ENCODE measurements at places on chromosomes 16 and 17.
A peak's percentile ranks its signal among the peaks of the same experiment; 100 is the strongest.

- H3K4me3 ChIP-seq = no peak overlapping the region
- H3K4me1 ChIP-seq = no peaks in the 10 kb centered on the region
- no peak overlapping the region for H3K27ac ChIP-seq
- H3K27me3 ChIP-seq = no peaks in the 10 kb centered on the region
- no peaks in the 10 kb centered on the region for H3K36me3 ChIP-seq
Measured at GRCh38 chr16:9212621-9213020, 121.2 kb downstream of the HAPSTR1 start.

DNA sequence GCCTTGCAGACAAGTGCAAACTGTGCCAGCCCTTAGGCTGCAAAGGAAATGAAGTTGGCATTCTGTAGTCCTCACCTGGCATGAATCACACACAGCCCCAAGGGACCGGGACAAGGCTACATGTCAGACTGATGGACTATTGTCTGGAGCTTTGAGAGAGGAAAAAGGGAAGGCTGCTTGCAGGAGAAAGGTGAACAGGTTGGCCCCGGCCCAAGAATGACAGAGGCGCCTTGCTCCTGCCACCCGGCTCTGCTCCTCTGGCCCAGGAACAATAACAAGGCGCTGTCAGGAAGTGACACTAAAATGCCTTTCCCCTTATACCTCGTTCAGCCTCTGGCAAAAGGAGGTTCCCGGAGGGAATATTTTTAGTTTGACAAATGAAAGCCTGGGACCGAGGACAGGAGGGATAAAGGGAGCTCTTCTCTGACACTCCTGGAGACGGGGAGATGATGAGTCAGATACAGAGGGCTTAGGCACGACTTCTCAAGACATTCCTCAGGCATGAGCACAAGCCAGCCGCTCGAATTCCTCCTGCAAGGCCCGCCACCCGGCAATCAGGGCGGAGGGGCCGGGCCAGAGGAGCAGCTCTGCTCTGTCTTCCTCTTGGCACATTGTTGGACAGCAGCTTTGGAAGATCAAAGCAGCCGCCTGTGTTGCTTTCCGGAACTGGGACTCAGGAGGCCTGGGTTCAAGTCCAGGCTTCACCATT lies 105.8 kb downstream of the NOG start:
- no peak for DNase-seq
- H3K27me3 ChIP-seq = no peaks in the 10 kb centered on the region
- no peak overlapping the region for H3K27ac ChIP-seq
- H3K36me3 ChIP-seq = no peaks in the 10 kb centered on the region

- peaks cover 48% of the 10 kb centered on the region for H3K4me1 ChIP-seq
- no peaks in the 10 kb centered on the region for H3K27me3 ChIP-seq
Measured at GRCh38 chr17:77106874-77107358, 33.9 kb upstream of the SEC14L1 start.

GRCh38 chr16:22050963-22051362 lies 41.4 kb upstream of the VWA3A start:
- no peaks in the 10 kb centered on the region for H3K4me1 ChIP-seq
- no peaks in the 10 kb centered on the region for H3K36me3 ChIP-seq
- no peaks in the 10 kb centered on the region for H3K27me3 ChIP-seq
- DNase-seq = no peak
- no peak overlapping the region for H3K27ac ChIP-seq

DNA sequence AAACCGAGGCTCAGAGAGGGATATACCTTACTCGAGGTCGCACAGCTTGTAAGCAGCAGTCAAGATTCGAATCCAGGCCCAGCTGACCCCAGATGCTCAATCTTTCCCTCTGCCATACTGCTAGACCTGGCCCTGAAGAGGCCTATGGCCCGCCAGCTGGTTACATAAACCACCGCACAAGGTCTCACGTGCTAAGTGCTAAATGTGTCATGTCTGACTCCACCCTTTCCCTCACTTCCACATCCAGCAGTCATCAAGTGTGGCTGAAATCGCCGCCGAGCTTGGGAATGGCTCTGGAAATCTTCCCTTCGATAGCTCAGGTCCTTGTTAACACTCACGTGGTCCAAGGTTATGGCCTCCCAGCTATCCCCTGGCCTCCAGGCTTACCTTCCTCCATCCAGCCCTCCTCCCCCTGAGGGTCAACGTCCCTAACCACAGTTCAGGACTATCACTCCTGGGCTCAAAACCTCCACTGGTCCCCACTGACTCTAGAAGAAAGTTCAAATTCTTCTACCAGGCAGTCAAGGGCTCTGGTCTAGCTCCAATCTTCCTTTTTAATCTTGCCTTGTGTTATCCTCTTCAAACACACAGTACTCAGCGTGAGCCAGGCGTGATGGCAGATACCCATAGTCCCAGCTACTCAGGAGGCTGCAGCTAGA lies 3.5 kb downstream of the ZBTB4 start:
- no peaks in the 10 kb centered on the region for H3K27me3 ChIP-seq
- H3K27ac ChIP-seq = peak overlapping the region; percentile 4
- peaks cover 26% of the 10 kb centered on the region for H3K4me1 ChIP-seq

- H3K4me3 ChIP-seq = no peak overlapping the region
- no peaks in the 10 kb centered on the region for H3K36me3 ChIP-seq
- H3K27ac ChIP-seq = no peak overlapping the region
Measured at GRCh38 chr16:83888672-83889044, 10.3 kb upstream of the MLYCD start.

- H3K27ac ChIP-seq = no peak overlapping the region
- no peak overlapping the region for H3K4me3 ChIP-seq
Measured at GRCh38 chr17:64750891-64751677, 89.0 kb upstream of the SMURF2 start.

DNA sequence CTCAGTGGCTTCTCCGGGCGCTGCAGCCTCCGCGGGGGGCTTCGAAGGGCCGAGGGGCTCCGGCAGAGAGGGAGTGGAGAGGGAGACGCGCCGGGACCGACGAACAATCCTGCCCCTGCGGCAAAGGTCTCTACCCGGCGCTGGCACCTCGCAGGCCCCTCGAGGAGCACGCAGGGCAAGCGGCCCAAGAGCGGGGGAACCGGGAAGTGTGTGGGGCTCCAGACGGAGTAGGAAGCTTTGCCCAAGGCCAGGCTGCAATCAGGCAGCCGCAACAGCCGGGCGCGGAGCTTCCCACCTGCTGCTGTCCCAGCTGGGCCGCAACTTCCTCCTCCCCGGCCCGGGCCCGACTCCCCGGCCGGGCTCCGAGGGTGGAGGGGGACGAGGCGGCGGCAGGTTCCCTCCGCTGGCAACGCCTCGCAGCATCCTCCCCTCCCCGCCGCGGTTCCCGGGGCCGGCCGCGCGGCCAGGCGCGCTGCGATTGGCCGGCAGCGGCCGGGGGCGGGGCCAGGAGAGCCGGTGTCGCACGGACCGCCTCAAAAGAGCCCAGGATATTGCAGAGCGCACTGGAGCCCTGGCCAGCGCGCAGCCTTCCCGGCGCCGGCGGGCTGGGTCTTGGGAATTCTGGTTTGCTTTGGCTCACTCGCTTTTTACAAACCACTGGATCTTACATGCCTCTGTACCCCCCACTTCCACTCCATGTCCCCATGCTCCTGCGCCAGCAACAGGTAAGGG lies at the start of gene KCNJ2:
TSS of gene KCNJ2 (plus strand) at position 556 of the 732 bp plus-strand sequence. CDS start 5,508 bp downstream, outside the sequence.
- H3K4me1 ChIP-seq = peaks cover 19% of the 10 kb centered on the region
- H3K27me3 ChIP-seq = no peaks in the 10 kb centered on the region
- no peak within 1 kb of the TSS for H3K27ac ChIP-seq
- no peaks in the 10 kb centered on the region for H3K36me3 ChIP-seq
- peak; percentile 74 for DNase-seq

DNA sequence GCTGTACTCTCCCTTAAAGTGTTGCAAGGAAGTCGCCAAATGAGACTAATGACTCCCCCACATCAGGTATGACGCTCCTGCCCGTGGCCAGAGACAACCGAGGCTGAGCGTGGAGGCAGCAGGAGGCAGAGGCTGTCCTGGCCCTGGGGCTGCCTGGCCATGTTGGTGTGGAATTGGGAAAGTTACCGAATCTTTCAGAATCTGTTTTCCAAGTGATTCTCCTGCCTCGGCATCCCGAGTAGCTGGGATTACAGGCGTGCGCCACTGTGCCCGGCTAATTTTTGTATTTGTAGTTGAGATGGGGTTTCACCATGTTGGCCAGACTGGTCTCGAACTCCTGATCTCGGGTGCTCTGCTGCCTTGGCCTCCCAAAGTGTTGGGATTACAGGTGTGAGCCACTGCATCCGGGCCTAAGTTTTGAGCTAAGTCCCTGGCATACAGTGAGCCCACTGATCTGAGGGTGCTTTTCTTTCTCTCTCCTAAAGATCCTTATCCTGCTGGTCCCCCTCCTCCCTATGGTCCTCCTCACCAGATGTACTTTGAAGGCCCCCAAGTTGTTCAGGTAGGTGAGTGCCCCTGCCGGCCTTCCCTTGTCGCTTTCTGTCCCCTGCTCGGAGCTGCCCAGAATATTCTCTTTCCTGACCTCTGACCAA lies 700 bp downstream of the LITAFD start:
- no peaks in the 10 kb centered on the region for H3K36me3 ChIP-seq
- H3K27me3 ChIP-seq = no peaks in the 10 kb centered on the region
- peaks cover 18% of the 10 kb centered on the region for H3K4me1 ChIP-seq
- no peak overlapping the region for H3K27ac ChIP-seq
- DNase-seq = no peak
- H3K4me3 ChIP-seq = no peak overlapping the region

DNA sequence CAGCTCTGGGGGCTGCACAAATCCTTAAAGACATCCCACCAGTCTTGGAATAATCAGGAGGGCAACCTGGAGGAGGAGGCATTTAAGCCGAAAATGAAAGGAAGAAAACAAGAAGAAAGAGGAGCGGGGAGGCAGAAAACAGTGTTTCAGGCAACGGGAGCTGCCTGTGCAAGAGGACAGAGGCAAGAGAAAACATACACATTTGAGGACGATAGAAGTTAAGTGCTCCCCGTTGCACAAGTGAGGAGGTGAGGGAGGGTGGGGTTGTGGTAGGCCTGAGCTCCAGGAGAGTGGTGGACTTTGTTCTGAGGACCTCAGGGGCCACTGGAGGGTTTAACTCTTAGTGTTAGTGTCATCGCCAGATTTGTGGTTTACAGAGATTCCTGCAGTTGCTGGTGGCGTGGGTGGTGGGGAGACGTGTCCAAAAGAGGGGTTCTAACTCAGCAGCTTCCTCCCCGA lies 27.6 kb upstream of the CIBAR2 start:
- H3K4me3 ChIP-seq = no peak overlapping the region
- H3K4me1 ChIP-seq = peaks cover 9% of the 10 kb centered on the region
- H3K27me3 ChIP-seq = peaks cover 21% of the 10 kb centered on the region
- no peaks in the 10 kb centered on the region for H3K36me3 ChIP-seq

DNA sequence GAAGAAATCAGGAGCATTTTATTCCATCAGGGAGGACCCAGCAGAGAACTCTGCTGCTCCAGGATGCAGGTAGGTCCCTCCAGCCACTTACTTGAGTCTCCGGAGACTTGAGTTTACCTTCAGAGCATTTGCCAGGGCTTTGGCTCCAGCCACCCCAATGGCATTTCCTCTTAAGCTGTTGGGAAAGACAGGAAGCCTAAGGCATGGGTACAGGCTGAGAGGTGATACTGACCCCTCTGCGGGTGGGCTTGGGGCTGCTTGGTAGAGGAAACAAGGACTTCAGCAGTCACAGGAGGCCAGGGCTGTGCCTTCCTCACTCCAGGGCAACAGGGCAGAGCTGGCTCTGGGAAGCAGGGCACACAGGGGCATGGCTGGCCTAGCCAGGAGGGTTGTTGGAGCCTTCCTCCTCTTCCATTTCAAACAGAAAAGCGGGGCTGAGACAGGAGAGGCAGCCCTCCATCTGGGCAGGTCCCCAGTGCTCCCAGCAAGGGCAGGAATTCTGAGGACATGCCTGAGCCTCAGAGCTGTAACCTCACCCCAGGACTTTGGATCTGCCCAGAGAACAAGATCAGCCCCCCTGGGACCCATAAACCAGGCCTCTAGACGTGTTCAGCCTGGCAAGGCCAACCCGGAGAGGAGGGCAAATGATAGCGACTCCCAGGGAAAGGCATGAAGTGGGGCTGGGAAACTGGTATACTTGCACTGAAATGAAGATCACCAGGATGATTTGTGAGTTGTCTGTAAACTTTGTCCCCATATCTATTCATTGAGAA lies 34.4 kb downstream of the NLRC3 start:
- no peaks in the 10 kb centered on the region for H3K27me3 ChIP-seq
- no peak overlapping the region for H3K4me3 ChIP-seq
- no peak for DNase-seq
- H3K27ac ChIP-seq = no peak overlapping the region
- no peaks in the 10 kb centered on the region for H3K36me3 ChIP-seq
- peaks cover 22% of the 10 kb centered on the region for H3K4me1 ChIP-seq

DNA sequence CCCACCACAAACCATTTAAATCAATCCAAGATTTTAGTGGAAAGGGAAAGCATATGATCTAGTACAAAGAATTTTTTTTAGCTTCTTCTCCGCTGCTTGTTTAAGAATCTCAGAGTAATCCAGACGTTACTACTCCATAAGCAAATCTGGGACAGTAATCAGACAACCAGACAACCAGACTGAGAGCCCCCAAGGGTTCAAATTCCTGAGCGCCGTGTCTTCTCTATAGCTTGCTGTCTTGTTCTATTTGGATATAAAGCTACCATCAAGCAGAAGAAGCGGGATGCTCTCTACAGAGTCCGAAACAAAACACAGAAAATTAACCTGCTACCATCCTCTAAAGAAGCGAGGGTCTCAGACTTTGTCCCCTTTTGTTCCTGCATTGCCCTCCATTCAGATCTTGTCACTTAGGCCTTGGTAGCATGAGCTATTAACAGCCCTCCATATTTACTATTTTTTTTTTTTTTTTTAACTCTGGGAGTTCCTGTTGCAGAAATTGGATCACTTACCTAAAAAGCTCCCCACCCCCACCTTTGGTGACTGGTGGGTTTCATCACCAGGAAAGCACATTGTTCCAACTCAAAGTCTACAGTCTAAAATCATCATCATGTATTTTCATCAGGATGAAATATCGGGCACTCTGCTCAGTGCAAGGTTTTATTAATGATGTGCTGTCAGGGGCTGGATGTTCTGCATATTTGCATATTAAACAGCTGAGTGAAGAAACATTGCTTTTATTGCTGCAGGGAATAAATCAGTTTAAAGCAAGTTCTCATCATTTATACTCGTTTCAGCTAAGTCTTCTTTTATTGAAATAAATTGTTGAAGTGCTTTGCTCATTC lies 576.7 kb downstream of the WWOX start:
- no peak overlapping the region for H3K4me3 ChIP-seq
- DNase-seq = no peak
- H3K27ac ChIP-seq = no peak overlapping the region
- no peaks in the 10 kb centered on the region for H3K4me1 ChIP-seq
- H3K27me3 ChIP-seq = no peaks in the 10 kb centered on the region
- no peaks in the 10 kb centered on the region for H3K36me3 ChIP-seq

DNA sequence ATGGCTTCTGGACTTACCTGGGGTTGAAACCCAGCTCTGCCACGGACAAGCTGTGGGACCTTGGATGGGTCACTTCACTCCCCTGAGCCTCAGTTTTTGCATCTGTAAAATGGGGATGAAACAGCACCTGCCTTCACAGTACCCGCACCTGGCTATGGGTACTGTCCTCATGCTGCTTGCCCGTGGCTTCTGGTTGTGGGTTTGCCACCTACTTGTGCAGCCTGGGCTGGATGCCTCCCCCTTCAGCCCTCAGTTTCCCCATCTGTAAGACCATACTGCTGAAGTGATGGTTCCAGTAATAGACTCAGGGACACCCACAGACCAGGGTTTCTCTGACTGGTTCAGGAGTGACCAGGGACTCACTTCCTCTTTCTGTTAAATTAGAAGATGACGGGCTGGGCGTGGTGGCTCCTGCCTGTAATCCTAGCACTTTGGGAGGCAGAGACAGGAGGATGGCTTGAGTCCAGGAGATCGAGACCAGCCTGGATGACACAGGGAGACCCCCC lies 9.4 kb downstream of the GLIS2 start:
- no peak overlapping the region for H3K4me3 ChIP-seq
- no peaks in the 10 kb centered on the region for H3K27me3 ChIP-seq
- DNase-seq = peak; percentile 50
- H3K36me3 ChIP-seq = no peaks in the 10 kb centered on the region

- H3K27me3 ChIP-seq = no peaks in the 10 kb centered on the region
- H3K4me1 ChIP-seq = peaks cover 10% of the 10 kb centered on the region
- no peaks in the 10 kb centered on the region for H3K36me3 ChIP-seq
- no peak overlapping the region for H3K27ac ChIP-seq
- no peak for DNase-seq
Measured at GRCh38 chr16:86608301-86608747, 30.0 kb downstream of the FOXL1 start.
